ENCODE measurements at places on chromosomes 5 and 9.

DNA sequence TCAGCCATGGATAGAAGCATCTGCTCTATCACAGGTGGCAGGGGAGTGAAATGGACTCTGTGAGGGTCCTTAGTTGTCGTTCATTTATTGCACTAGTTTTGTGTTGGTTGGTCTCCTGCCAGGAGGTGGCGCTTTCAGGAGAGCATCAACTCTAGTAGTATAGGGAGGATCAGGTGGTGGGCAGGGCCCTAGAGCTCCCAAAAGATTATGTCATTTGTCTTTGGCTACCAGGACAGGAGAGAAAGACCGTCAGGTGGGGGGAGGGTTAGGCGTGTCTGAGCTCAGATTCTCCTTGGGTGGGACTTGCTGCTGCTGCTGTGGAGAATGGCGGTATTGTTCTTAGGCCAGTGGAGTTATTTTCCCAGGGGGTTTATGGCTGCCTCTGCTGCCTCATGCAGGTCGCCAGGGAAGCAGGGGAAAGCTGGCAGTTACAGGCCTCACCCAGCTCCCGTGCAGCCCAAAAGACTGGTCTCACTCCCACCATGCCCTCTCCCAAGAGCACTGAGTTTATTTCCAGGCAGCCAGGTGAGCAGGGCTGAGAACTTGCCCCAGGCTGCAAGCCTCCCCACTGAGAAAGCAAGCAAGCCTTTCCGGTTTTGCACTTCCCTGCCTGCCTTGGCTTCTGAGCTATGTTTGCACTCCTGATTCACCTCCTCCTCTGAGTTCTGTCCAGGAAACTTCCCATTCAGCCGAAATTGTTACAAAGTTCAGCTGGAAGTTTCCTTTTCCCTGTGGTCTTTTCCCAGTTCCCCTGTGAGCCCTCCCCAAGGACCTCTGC is 317.3 kb downstream of the TAF11L14 start:
- DNase-seq = no peak

GRCh38 chr5:35009019-35009418 is 38.7 kb downstream of the AGXT2 start:
- no peak for DNase-seq

- no peak for DNase-seq
Observed at GRCh38 chr9:3746296-3747275, 220.8 kb upstream of the RFX3 start.

DNA sequence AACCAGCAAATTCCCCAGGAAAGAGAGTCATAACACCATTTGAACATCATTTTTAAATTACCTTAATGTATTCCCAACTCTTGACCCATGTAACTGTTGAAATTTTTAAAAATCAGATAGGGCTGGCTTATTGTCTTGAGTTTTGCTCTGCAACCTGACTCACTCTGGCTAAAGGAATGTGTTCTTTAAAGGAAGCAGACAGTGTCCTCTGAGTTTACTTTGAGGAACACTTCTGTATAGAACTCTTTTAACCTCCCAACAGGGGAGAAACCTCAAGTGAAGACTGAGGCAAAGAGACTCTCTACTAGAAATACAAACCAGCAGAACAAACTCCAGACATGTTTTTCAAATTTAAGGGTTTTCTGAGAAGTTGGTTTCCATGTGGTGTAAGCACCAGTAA is 248.9 kb downstream of the CWC27 start:
- DNase-seq = no peak

- DNase-seq = no peak
Observed at GRCh38 chr9:96062031-96062430, 186.5 kb downstream of the ERCC6L2 start.

GRCh38 chr5:61837788-61838187 is 468.2 kb upstream of the KIF2A start:
- no peak for DNase-seq

GRCh38 chr9:133261103-133261752 is 13.8 kb downstream of the ABO start:
- DNase-seq = no peak

DNA sequence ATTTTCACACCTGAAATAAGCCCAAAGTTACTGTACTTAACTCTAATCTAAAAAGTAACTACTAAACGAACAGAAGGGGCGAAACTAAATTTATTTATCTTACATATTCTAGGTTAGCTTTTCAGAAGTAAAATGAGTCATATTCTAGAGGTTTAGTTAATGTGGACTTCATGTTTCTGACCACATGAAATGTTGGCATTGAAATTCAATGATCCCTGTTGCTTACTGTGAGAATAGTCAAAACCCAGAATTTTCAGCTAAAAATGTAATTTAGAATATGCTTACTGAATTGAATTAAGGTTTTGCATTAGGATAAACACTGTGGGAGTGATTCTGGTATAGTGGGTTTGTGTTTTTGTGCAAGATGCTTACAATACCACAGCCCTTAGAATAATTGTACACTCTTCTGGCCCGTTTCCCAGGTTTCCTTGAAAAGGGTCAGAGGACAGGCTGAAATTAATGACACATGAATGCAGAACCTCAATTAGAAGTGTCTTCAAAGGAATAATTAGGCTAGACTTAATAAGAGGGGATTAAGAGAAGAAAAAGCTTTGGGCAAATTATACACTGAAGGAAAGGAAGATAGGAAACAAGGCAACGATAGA is 1.4 kb upstream of the SNX18 start:
- DNase-seq = no peak

Data from psoas muscle (tissue), 8 donors.